ENCODE measurements at places on chromosomes 2 and 18.

GRCh38 chr18:3590096-3590630, 140.2 kb downstream of the TGIF1 start:
- DNase-seq: no peak

GRCh38 chr2:232993231-232993821, 19.7 kb downstream of the NGEF start:
- no peak for DNase-seq

- no peak for DNase-seq
Measured at GRCh38 chr2:177585234-177585863, 192.8 kb downstream of the AGPS start.

GRCh38 chr18:32349728-32350395, 120.8 kb downstream of the GAREM1 start:
- no peak for DNase-seq

DNA sequence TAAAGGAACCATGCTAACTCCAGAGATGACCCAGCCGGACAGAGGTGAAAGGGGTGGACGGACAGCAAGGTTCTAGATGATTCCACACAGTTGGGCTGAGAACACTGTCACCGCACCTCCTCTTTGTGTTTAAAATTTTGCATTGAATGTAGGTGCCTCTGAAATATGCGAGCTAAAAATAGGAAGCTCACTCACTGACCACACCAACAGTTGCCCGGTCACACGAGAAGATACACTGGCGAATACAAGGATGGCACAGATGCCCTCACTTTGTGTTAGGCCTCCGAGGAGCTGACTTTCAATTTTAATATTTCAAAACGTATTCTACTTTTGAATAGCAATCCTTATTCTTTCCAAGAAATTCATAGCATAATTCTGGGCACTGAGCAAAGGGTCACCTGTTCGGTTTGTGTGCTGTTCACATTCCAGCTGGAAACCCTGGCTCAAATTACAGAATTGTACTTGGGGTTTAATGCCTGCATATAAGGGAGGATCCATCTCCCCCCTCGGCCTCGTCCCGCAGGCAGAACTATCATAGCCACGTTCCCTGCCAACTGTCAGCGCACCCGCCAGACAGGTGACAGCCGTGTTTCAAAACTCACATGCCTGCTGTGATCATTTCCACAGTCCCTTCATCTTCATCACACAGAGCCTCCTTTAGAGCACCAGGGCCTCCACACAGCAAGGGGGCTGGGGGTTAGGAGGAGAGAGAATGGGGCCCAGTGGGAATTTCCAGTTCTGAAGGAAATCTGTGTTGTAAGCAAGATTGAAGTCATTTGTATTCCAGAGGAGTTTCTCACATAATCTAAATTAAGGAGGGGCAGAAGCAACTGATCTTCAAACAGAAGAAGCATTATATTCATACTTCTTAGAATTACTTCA, 48.2 kb downstream of the ADI1 start:
- no peak for DNase-seq

DNA sequence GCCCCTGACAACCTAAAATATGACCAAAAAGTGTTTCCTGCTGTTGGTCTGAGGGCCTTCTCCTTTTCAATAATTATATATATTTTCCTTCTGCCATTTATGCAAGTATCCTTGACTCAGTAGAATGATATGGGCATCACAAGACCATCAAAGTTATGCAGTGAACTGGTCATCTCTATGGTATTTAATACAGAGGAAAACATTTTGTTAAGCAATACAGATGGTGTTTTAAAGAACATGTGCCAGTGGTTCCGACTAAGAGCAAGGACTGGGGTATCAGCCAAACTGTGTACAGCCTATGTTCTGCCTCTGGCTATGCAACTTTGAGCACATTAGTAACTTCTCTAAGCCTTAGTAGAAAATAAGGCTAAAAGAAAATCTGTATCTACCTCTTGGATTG, 179.0 kb downstream of the TRABD2A start:
- no peak for DNase-seq

GRCh38 chr2:141041281-141041680, 1089.5 kb downstream of the LRP1B start:
- no peak for DNase-seq

DNA sequence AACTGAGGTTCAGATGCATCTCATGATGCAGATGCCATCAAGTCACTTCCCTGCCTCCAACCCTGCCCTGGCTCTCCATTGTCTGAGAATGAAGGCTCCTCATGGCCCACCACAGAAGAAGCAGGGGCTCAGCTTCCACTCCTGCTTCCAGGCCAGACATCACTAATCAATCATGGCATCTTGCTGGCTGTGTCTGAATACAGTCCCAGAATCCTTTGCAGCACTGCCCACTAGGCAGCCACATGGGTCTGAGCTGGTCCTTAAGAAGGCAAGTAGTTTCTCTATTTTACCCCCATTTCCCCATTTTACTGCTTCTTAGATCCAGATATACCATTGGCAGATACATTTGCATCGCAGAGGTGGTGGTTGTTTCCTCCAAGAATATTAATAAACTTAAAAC, 7.3 kb downstream of the ASPRV1 start:
- no peak for DNase-seq
